ENCODE measurements at places on chromosomes 3 and 15. TPM values are rescaled to one million over a fixed set of nuclear protein-coding genes. Genes with fewer than 3 reads are reported as not detected.
A peak's percentile ranks its signal among the peaks of the same experiment; 100 is the strongest.

DNA sequence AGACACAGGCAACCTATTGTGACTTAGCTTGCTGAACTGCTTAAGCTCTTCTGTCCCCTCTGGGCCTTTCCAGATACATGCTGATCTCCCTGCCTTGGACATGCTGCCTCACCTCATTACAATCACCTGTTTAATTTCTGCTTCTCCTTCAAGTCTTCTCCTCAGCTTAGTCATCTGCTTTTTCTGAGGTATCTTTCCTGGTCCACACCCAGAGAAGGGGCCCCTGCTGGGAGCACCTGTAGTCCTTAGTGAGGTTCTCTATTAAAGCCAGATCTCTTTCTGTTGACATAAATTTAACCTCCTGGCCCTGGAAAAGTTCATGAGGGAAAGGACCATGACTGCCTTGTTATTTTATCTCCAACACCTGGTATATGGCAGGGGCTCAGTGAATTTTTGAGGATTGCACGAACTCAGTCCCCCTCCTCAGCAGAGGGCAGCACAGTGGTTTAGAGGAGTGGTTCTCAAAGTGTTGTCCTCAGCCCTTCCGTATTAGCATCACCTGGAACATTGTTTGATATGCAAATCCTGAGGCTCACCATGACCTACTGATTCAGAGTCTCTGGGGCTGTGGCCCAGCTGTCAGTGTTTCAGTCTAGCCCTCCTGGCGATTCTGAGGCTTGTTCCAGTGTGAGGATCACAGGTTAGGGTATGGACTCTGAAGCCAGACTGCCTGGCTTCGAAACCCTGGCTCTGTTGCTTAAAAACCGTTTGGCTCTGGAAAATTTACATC lies 12.7 kb downstream of the COL6A6 start:
- H3K36me3 ChIP-seq, result no peaks in the 10 kb centered on the region
- no peaks in the 10 kb centered on the region for H3K4me1 ChIP-seq
- H3K4me3 ChIP-seq, result no peak overlapping the region
- no peak for DNase-seq

DNA sequence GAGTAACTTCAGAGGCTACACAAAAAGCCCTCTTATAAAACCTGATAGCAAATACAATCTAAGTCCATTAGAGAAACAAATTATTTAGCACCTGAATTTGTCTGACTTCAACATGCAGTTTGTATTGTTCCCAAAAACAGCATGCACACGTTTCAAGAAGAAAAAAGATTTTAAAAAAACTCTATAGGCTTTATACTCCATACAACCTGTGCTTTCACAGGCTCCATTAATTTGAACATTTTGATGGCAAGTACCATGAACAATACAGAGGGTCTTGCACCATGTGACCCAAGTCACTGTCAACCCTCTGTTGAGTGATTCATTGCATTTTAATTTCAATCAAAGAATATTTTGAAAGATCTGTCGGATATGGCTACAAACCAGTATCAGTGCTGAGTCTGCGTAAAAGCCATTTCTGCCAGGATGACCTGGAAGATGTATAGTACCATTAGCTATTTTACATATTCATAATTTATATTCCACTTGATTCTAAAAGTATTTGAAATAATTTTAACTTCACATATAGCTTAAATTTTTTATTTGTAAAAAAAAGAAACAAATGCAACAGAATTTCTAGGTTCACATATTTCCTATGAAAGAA lies 13.2 kb downstream of the ANXA2 start:
- no peak for DNase-seq
- no peak overlapping the region for H3K4me3 ChIP-seq
- peak overlapping the region; percentile 43 for H3K27ac ChIP-seq

- DNase-seq, result no peak
- no peaks in the 10 kb centered on the region for H3K36me3 ChIP-seq
- H3K4me1 ChIP-seq, result no peaks in the 10 kb centered on the region
- no peak overlapping the region for H3K27ac ChIP-seq
Observed at GRCh38 chr3:16599694-16600093, 5.5 kb downstream of the DAZL start.

MEGF11 gene
- total RNA-seq, result not detected

Data from ascending aorta (tissue), 2 donors.